Forelimb muscle (tissue), 1 donor: ENCODE measurements at places on chromosomes 16 and 17.

DNA sequence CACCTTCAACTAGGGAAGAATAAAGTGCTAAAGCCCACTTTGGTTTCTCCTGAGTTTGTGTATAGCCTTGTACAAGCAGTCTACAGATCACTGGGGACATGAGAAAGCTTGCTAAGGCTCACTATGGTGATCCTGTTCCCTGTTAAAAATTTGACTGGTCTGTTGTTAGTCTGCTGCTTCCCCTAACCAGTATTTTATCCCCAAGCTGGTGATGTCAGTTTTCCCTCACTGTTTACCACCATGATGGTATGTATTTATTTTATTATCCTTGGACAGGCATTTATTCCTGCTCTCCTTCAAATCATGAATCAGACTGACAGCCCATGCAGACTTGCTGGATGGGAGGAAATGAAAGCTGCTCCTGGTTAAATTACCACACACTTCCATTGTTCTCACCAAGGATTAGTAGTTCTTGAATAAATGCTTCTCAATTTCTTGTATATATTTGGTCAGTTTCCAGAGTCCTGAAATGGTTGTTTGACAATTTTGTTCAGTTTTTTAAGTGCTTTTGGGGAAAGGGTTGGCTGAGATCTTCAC is 99.6 kb downstream of the CA4 start:
- no peak for DNase-seq

GRCh38 chr17:17682737-17683680 is 1.8 kb downstream of the RAI1 start:
- DNase-seq = no peak

DNA sequence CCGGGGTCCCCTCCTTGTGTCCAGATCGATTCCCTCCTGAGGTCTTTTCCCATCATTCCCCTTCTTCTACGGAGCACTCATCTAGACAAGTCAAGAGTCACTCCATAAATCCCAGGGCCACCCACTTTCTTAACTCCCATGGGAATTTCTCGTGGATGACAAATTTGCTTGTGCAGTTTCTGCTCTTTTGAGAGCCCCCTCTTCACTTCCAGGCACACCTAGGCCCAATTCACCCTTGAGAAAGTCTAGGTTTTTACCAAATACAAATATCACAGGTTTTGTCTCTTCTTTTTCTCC is 522 bp upstream of the POLDIP2 start:
- DNase-seq = no peak

DNA sequence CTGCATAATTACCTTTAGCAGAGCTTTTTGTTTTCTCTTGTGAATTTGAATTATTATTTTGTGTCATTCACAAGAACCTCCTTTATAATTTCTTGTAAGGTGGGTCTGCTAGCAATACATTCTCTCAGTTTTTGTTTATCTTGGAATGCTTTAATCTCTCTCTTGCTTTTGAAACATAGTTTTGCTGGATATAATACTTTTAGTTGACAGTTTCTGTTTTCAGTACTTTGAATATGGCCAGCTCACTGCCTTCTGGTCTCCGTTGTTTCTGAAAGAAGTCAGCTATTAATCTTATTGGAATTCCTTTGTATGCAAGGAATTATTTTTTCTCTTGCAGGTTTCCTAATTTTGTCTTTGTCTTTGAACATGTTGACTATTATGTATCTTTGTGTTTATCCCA is 167.0 kb downstream of the MAP2K4 start:
- no peak for DNase-seq

GRCh38 chr16:73046849-73047214 is 1.1 kb downstream of the ZFHX3 start:
- no peak for DNase-seq
